BJ (cell line): ENCODE measurements at places on chromosomes 2 and 18.
A peak's percentile ranks its signal among the peaks of the same experiment; 100 is the strongest.

DNA sequence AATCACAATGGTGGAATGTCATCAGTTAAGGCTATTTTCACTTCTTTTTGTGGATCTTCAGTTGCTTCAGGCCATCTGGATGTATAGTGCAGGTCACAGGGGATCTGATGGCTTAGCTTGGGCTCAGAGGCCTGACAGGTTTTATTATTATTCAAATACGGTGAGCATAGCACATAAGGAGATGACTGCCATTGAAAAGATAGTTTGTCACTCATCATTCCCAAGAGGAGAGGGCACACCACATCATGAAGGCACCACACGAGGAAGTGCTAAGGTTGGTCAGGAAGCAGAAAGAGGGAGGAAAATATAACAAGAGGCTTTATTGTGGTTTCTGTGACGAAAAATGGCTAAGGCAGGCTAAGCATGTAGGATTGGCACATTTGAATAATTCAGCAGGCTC, 131.4 kb downstream of the CD8B2 start:
- no peak for DNase-seq

- no peak for DNase-seq
Observed at GRCh38 chr2:239710953-239711861, 310.4 kb upstream of the HDAC4 start.

GRCh38 chr2:200640176-200640575, 54.4 kb downstream of the AOX1 start:
- DNase-seq = no peak

DNA sequence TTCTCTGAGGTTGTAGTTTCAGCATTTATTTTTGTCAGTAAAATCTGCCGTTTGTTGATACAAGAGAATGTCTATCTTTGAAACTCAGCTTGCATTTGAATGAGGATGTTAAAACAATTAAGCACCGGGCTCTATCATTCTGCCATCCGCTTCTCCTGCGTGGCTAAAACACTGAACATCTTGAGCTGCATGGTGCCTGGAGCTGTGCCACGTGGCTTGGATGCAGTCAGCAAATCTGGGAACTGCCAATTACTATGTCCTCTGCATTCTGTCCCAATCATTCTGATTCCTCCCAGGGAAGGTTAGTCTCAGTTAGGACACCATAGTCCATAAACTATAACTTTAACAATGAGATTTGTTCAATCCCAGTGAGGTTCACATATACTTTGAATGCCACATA, 598.4 kb downstream of the FBXO15 start:
- DNase-seq = no peak

DNA sequence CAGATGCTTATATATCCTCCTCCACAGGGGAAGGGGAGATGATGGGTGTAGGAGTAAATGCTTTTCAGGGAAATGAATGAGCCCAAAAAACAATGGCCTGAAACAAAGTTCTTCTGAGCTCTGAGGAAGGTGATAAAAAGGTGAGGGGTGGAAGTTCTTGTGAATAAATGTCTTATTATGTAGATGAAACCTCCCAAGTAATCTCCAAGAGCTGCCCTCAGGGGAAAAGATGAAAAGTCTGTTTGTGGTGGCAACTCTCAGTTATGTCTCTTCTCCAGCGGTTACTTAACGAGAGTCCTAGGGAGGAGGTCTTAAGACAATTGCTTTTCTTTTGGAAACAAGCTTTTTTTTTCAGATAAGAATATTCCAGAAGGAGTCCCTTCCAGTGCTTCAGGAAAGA, 115.5 kb upstream of the CHAC2 start:
- DNase-seq = no peak

DNA sequence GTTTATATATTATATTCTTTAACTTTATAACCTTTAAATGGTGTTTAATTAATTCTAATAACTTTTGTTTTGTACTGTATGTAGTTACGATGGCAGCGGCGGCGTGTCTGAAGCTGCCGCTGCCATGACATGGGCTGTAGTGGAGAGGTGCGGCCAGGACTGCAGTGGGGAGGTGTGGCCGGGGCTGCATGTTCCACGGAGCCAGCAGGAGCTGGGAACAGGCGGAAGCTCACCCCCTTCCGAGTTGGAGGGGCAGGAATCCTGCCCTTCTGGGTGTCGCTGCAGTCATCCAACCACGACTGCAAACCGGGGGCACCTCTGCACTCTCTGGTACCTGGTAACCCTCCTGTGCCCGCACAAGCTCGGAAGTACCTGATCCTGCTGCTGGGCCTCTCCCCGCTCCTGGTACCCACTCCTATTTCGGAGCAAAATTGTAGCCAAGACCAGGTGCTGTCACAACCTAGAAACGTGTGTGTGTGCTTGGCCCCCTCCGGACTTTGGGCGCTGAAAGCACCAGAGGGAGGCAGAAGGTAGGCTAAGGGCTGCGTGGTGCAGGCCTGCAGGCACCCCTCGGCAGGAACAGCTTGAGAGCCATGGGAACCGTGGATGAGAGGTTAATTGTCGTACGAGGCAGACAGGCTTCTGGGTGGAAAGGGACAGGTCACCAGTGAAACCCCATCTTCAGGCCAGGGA, 1329.7 kb upstream of the SLC39A10 start:
- no peak for DNase-seq

- no peak for DNase-seq
Observed at GRCh38 chr2:86518481-86518880, 44.8 kb downstream of the CHMP3 start.

DNA sequence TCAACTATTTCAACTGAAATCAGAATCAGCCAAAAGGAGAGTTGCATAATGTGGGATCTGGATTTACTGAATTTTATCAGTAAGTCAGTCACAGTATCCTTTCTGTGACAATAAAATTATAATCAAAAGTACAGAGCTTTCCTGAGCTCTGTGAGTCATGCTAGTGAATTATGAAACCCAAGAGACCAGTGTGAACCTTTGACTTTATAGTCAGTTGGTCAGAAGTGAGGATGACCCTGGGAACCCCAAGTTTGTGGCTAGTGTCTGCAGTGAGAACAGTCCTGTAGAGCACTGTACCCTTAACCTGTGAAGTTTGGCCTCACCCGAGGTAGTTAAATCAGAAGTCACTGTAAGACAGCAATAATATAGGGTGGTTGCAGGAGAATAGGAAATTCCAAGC, 381.7 kb downstream of the CDH19 start:
- no peak for DNase-seq

- no peak for DNase-seq
Observed at GRCh38 chr2:118464546-118465265, 376.4 kb downstream of the INSIG2 start.

- DNase-seq = no peak
Observed at GRCh38 chr2:150605664-150606063, 118.2 kb upstream of the RND3 start.

- DNase-seq = no peak
Observed at GRCh38 chr2:3041841-3042600, 335.6 kb downstream of the EIPR1 start.

DNA sequence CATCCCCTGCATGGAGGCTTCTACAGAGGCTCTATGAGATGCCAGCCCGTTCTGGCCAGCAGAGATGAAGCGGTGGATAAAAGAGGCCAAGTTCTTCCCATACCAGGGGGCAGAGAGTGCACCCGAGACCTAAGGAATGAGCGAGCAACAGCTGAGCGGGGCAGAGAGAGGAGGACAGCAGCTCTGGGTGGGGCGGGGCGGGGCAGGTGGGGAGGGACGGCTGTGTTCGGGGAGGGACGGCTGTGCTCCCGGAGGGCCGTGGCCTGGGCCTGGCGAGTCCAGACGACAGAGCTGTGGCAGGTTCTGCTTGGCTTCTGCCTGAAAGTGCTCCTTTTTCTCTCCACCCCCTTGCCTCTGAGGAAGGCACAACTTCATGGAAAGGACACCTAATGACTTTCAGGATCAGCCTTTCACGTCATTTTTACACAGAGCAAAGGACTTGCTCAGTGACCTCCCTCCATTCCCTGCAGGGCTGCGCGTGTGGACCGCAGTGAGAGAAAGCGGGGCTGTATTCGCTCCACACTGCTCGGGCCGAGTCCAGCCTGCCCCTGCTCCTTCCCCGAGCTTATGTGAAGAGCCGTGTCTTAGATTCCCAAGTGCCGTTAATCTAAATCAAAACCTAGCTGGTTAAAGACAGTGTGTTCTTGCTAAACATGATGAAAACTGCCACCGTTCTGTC, 232.9 kb downstream of the HDAC4 start:
- DNase-seq = no peak

DNA sequence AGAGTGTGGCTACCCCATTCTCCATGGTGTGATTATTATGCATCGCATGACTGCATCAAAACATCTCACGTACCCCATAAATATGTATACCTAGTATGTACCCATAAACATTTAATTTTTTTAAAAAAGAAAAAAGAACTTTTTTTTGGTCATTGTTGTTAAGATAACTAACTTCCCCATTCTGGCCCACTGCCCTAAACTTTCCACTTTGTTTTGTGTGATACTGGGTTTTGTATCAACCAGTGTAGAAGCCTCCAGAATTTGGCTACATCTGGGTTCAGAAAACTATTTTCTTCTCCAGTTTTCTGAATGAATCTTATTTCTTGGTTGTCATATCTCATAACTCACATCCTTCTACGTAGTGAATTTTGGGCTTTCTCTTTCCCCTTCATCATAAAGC, 62.3 kb upstream of the NABP1 start:
- no peak for DNase-seq

- no peak for DNase-seq
Observed at GRCh38 chr2:74464406-74464805, 776 bp downstream of the MOGS start.

GRCh38 chr18:21298351-21298750, 56.3 kb downstream of the GREB1L start:
- no peak for DNase-seq

GRCh38 chr2:205473791-205474190, 208.5 kb upstream of the NRP2 start:
- no peak for DNase-seq

GRCh38 chr2:9655441-9656269, 24.9 kb upstream of the YWHAQ start:
- peak; percentile 56 for DNase-seq

- no peak for DNase-seq
Observed at GRCh38 chr2:160492401-160493226, 993 bp downstream of the RBMS1 start.
